ENCODE measurements at places on chromosomes 1 and 21.

DNA sequence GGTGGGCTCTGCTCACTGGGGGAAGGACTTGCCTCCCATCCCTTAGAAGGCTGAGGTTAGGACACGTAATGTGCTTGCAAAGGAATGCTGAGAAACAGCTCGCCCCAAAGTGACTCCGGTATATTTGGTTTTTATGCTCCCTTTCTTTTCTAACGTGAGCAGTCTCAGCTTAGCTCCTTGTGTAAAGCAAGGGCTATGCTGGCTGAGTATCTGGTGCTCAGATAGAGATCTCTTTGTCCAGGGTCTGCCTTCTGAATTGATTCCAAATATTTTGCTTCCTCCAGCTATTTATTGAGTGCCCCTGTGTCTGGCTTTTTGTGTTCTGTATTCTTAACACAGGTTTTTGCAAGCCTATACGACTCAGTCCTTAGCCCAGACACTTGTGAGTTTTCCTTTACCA is 94.5 kb upstream of the ARTN start:
- DNase-seq, result no peak

- DNase-seq, result no peak
These were observed 2.0 kb downstream of the KYAT3 start for GRCh38 chr1:88990426-88990825.

- no peak for DNase-seq
These were observed 22.2 kb downstream of the PADI3 start for GRCh38 chr1:17270891-17271765.

DNA sequence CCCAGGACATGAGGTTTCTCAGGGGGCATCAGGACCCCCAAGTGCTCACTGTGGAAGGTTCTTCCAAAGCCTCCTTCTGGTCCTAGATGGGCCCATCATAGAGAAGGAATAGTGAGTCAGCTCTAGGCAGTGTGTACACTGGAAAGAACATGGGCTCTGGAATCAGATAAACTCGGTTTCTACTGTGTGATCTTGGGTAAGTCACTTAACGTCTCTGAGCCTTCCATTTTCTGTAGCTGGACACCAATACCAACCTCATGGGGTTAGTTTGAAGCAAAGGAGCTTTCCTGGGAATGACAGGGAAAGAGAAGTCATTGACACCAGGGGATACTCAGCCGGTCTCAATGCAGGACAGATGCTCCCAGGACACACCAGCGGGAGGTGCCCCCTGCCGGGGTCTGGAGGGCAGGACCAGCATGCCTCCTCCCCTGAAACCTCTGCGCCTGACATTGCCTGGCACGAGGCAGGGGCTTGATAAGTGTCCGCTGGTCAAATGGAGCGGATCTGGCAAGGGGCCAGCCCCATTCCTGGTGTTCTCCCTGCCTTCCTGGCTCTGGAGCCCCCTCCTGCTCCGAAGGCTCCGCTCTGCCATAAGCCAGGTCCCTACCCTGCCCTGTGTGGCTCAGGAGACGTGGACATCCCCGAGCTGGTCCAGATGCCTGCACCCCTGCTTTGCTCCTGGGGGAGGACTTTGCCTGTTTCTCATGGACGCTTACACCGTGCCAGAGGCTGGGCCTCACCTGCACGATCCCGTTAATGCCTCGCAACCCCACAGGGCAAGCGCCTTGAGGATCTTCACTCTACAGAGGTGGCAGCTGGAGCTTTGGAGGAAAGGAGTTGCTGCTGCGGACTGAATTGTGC is 52.8 kb downstream of the EDN2 start:
- DNase-seq, result no peak

- no peak for DNase-seq
These were observed 25.8 kb downstream of the DHCR24 start for GRCh38 chr1:54861070-54861761.

DNA sequence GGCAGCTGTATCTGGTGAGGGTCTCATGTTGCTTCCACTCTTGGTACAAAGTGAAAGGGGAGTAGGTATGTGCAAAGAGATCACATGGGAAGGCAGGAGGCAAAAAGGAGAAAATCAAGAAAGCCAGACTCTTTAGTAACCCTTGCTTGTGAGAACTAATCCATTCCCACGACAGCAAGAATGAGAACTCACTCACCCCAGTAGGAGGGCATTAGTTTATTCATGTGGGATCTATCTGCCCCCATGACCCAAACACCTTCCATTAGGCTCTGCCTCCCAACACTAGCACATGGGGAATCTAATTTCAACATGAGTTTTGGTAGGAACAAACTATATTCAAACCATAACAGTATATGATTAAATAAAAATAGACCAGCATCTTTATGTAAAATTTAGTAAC is 57.6 kb downstream of the ZNHIT6 start:
- DNase-seq, result no peak

DNA sequence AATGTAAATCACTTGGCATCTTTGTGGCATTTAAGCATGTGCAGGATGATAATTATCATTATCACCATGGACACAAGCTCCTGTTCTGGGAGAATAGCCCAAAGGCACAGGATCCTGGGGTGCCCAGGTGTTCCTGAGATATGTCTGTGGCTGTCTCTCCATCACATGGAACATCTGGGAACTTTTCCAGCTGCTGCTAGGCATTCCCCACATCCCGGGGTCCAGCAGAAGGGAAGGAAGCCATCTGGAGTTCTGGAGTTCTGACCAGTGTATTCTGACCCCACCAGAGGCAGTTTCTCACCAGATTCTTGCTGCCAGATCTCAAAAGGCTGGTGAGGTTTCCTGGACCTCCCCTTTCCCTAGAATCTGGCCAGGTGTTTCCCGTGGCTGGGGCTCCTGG is 259.7 kb upstream of the VAMP3 start:
- no peak for DNase-seq

GRCh38 chr21:44946254-44947041 is 6.6 kb downstream of the SLX9 start:
- no peak for DNase-seq

- DNase-seq, result no peak
These were observed 75.5 kb downstream of the LRRC8D start for GRCh38 chr1:89896105-89896942.

- no peak for DNase-seq
These were observed 450.3 kb upstream of the ZP4 start for GRCh38 chr1:238340989-238341388.

DNA sequence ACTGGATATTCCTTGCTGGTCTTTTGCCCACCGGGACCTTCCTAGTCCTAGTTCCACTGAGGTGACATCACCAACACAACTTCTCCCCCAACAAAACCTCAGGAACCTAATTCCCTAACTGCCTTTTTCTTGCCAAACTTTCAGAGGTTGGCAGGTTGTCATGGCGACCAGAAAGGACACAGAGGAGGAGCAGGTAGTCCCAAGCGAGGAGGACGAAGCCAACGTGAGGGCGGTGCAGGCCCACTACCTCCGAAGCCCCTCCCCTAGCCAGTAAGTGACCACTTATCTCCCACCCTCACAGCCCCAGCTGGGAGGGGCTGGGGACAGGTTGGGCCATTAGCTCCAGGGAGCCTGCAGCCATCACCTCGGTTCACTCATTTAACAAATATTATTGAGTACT is 815 bp downstream of the STYXL2 start:
- no peak for DNase-seq

- no peak for DNase-seq
These were observed 183.6 kb upstream of the KIAA0040 start for GRCh38 chr1:175376194-175376593.

- DNase-seq, result no peak
These were observed 262.5 kb downstream of the HLX start for GRCh38 chr1:221141606-221142285.

- no peak for DNase-seq
These were observed 77.9 kb upstream of the NFIA start for GRCh38 chr1:61004262-61005003.

DNA sequence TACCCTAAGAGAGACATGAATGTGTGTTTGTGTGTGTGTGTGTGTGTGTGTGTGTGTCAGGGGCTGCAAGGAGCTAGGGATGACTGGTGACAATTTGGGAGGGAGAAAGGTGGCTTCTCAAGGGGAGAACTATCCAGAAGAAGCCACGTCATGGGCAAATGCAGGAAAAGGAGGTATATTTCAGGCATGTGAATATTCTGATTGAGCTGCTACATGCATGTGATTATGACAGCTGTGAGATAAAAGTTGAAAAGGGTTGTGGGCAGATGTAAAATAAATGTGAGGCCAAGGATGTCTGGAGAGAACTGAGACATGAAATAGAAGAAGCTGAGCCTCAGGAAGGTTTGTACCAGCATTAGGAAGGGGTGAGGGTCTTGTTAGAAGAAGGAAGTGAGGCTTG is 4.5 kb downstream of the CYP4A11 start:
- no peak for DNase-seq

GRCh38 chr1:40704817-40705733 is 13.6 kb downstream of the NFYC start:
- no peak for DNase-seq

DNA sequence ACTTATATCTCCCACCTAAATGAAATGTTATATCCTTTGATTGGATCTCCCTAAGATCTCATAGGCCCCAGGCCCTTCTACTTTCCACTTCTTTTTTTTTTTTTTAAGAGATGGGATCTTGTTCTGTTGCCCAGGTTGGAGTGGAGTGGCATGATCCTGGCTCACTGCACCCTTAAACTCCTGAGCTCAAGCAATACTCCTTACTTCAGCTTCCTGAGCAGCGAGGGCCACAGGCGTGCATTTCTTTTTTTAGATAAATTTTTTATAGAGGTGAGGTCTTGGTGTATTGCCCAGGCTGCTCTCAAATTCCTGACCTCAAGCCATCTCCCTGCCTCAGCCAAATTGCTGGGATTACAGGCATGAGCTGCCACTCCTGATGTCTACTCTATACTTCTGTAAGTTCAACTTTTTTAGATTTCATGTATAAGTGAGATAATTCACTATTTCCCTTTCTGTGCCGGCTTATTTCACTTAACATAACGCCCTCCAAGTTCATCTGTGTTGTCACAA is 987.5 kb upstream of the NCAM2 start:
- no peak for DNase-seq

GRCh38 chr1:166903232-166903631 is 27.2 kb upstream of the TADA1 start:
- no peak for DNase-seq

GRCh38 chr1:228669242-228669585 is 66.1 kb upstream of the RHOU start:
- no peak for DNase-seq

GRCh38 chr1:32195972-32196823 is 4.2 kb upstream of the CCDC28B start:
- no peak for DNase-seq

GRCh38 chr1:56477164-56478111 is 101.9 kb downstream of the PLPP3 start:
- no peak for DNase-seq

DNA sequence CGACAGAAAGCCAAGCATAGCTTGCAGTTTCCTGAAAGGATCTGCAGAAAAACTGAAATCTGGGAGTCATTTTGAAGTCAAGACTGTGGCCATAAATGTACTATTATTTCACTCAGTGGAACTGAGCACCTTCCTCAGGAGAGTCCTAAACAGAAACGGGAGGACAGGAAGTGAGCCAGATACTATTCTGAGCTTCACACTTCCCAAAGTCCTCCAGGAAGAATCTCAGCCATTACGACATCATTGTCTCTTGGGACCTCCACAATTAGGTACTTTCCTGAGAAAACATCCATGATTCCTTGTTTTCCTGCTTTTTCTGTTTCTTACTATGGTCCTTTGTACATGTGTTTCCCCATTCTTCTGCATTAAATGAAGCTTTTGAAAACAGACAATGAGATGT is 299.2 kb upstream of the USP25 start:
- no peak for DNase-seq

DNA sequence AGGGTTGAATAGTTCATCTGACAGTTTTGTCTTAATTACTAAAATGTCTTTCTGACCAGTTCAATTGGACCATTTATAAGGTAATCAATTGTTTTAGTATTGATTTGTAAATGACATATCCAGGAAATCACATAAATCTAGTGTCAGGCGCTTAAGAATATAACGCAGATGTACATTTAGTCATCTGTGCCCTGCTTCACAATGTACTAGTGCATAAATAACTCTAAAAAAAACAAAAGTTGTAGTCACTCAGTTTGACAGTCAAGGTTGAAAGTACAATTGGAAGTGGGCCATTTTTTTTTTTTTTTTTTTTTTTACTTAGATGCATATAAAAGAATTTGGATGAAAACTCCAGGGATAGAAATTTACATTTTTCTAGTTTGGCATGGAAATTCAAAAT is 490.4 kb downstream of the PTPRC start:
- DNase-seq, result no peak

DNA sequence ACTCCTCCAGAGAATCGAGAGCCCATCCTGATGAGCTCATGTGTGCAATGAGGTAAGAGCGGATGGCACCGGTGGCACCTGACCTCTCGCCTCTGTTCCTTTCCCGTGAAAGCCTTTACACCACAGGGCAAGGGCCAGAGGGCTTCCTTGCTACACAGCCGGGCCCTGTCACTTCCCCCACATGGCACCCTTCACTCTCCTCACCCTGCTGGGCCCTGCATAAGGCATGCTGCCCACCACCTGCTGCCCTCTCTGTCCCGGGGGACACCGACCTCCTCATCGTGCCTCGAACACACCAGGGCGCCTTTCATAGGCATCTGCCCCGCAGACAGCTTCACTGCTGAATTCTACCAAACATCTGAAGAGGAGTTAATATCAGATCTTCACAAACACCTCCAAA is 45.1 kb upstream of the C1orf174 start:
- DNase-seq, result no peak

- no peak for DNase-seq
These were observed 179.8 kb downstream of the PHTF1 start for GRCh38 chr1:113579256-113580018.

- no peak for DNase-seq
These were observed 21.8 kb downstream of the EXOC8 start for GRCh38 chr1:231315887-231316286.

DNA sequence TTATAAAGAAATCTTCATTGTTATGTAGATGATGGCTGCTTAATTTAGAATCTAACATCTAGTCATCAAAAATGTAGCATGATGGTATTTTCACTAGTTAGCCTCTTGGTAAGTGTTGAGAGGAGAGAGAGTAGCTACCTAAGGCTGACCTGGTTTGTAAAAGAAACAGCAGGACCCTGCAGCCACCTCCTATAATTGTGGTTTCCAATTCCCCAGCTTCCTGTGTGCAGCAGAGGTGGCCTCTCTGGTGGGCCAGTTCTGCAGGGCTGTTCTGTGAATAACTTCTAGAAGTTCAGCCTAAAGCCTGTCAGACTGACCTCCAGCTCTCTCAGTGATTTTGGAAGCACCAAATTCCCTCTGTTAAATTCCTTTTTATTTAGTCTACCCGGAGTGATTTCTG is 246.4 kb upstream of the LRRC7 start:
- no peak for DNase-seq

DNA sequence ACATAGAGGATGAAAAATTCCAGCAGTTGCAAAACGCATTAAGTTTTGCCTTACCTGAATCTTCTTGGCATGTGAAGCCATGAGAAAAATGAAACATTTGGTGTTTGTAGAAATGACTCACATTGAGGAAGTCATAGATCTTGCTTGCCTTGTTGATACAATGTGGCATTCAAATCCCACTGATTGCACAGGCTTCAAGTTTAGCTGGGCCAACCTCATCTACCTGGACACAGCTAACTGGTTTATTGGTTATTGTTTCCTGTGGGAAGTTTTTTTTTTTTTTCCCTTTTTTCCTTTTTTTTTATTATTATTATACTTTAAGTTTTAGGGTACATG is 168.9 kb upstream of the C21orf91 start:
- no peak for DNase-seq
